ENCODE measurements at places on chromosomes 2 and 18.

DNA sequence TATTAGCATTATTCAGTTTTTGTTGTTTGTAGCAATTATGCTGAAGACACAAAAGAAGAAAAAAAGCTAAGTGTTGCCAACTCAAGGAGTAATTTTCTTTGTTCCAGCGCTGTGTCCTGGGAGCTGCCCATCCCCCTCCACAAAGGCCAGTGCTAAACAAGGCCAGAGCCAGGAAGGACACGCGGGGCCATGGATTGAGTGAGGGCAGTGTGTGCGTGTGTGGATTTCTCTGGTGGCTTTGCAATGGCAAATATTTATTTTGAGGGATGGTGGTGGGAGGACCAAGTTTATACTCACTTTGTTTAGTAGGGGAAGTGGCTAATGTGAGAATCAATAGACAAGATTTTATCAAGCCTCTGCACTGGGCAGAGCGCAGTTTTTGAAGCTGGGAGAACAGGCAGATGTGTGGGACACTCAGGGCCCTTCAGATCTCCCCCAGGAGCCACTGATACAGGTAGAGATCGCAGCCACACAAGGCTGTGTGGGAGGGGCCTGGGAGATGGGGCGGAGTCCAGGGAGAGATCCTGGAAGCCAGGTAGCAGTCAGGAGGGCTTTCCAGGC is 11.4 kb downstream of the AGAP1 start:
- DNase-seq = no peak

DNA sequence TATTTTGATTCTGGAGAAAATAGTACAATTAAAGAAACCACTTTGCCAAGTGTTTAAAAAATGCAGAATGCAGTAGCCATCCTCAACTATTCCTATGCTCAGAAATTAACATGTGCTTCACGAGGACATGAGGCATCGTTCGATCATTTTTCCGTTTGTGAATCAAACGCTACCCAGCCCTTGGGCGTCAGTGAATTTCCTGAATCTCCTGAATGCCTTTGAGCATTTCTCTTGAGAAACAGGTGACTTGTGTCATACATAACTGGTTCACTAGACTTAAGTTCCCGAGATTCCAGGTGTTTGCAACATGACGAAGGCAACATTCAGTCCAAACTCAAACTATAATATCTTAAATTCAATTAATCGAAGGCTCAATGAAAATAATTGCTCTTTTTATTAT is 110.0 kb upstream of the ALKAL2 start:
- no peak for DNase-seq

DNA sequence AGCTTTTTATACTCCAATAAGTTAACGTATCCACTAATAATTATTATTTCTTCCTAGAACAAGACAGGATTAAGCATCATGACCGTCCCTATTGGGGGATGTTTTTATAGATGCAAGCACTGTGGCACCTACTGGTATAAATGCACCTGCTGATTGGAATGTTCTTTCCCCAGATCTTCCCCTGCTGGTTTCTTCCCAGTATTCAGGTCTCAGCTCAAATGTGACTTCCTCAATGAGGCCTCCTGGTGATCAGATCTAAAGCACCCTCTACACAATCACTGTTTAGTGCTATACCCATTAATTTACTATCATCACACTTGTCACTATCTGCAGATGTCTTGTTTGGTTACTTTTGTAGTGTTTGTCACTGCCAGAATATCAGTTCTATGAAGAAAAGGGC is 3.9 kb upstream of the TYMS start:
- DNase-seq = no peak

DNA sequence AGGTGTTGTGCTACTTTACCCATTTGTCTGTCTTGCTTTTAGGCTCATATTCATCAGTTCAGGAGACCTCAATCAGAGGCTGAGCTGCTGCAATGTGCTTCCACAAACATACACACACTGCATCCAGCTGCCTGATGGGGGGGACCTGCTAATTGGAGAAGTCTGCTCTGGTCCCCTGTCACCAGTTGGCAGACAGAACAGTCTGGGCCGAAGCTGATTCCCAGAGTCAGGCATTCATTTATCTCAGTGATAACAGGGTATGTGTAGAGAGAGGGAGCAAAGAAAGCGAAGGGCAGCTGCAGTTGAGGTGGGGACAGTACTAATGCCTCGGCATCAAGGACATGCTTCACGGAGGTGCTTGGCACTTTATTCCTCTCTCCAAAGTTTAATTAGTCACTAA is 584.3 kb upstream of the PIK3C3 start:
- DNase-seq = no peak

- no peak for DNase-seq
These were observed 136.2 kb downstream of the CERS6 start for GRCh38 chr2:168592181-168592831.

- DNase-seq = no peak
These were observed 18.4 kb downstream of the CTDP1 start for GRCh38 chr18:79697976-79698375.

GRCh38 chr2:48560546-48561209 is 30.7 kb downstream of the STON1 start:
- no peak for DNase-seq

GRCh38 chr18:7608781-7609201 is 41.7 kb downstream of the PTPRM start:
- no peak for DNase-seq

DNA sequence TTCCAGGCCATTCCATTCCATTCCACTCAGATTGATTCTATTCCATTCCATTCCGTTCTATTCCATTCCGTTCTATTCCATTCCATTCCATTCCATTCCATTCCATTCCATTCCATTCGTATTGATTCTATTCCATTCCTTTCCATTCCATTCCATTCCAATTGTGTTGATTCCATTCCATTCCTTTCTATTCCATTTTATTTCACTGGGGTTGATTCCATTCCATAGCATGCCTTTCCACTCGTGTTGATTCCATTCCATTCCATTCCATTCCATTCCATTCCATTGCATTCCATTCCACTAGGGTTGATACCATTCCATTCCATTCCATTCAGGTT is 1142.3 kb downstream of the RPIA start:
- DNase-seq = no peak

DNA sequence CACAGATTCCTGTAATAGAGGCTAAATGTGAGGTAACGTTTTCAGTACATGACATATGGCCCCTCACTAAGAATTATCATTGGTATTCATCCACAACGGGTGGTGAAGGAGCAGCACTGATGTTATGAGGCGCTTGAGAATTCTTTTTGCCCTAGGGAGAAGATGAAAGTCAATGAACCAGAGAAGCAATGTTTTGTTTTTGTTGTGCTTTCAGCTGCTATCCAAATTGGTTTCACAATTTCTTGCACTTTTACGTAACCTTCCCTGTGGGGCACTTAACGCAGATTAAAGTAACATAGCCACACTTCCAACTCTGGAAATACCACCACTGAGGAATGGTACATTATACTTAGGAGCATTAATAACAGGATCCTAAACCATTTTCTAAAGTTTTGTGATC is 13.3 kb upstream of the CCDC85A start:
- no peak for DNase-seq

DNA sequence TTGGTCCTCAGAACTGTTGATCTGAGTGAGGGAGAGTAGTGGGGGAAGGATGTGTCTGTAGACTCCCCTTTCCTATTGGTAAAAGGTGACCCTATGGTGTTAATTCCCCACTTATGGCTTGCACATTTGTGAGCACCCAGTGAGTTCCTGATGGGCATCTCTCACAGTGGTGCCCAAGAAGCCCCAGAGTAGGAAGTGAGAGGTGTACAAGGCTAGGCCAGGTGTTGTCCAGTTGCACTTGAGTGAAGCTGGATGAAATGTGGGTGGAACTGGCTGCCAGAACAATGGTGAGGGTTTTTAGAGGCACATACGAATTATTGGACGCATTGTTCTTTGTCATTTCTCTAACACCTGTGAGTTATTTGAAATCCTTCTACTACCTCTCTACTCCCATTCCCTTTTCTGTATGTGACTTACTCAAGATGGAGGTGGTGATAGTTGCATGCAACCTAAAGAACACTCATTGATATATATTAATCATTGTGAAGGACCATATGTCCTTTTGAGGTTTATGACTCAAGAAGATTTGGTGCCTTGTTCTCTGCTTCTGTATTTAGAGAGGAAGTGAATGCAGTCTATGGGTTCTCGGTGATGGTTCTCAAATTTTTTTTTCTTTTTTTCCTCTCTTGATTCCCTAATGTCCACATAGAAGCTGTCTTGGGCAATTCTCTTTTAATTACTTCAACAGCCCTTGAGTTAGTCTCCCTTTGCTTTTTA is 162.7 kb downstream of the FSHR start:
- no peak for DNase-seq

DNA sequence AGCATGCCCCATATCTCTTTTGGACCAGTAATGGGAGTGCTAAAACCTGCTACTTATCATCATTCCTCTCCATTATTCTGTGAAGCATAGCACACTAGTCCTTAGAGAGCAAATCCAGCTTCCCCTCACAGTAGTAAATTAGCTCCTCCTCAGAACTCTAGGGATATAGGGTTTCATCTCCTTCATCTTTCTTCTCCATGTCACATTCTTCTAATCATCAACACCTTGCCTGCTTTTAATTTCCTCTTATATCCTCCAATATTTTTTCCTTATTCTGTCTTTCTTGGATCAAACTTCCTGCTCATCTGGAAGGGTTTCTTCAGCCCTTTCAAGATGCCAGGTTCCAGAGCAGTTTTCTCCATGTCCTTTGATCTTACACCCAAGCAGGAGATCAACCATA is 321.4 kb upstream of the ACVR2A start:
- no peak for DNase-seq

DNA sequence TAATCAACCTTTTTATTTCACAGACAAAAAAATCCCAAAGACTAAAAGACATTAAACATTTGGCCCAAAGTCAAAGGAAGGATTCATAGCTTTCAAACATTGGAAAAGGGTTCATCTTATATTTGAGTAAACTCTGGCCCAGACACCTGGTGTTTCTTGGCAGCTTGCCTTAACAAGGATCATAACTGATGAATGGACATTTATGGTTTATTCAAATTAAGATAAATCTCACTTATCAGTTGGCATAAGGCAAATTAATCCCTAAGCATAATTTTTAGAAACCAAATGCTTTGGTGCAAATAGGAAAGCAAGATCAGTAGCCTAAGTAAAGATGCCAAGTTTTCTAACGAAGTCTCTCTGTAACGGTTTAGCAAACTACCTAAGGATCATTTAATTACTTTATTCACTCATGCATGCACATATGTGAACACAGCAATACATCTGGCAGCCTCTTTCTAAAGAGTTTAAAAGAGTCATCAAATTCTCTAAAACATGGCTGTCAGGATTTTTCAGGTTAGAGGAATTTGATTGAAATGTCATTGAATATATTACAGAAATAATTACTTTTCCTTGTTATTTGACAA is 323.4 kb upstream of the RBMS1 start:
- no peak for DNase-seq

DNA sequence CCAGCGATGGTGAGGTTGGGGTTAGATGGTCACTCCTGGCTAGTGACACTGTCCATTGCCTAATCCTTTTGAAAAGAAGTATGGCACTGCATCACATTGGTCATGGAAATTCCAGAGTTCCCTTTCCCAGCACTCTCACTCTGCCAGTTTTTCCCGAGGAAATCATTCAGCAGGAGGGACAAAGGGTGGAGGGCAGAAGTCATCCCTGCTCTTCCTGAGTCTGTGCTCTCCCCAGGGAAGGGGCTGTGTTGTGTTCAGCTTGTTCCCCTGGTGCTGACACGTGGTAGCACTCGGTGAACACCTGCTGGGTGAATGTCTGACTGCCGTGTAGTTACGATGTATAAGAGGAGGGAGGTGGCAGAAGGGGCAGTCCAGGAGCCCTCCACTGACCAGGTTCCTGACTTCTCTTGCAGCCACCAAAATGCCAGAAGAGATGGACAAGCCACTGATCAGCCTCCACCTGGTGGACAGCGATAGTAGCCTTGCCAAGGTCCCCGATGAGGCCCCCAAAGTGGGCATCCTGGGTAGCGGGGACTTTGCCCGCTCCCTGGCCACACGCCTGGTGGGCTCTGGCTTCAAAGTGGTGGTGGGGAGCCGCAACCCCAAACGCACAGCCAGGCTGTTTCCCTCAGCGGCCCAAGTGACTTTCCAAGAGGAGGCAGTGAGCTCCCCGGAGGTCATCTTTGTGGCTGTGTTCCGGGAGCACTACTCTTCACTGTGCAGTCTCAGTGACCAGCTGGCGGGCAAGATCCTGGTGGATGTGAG is 21.6 kb downstream of the STEAP3 start:
- DNase-seq = no peak

DNA sequence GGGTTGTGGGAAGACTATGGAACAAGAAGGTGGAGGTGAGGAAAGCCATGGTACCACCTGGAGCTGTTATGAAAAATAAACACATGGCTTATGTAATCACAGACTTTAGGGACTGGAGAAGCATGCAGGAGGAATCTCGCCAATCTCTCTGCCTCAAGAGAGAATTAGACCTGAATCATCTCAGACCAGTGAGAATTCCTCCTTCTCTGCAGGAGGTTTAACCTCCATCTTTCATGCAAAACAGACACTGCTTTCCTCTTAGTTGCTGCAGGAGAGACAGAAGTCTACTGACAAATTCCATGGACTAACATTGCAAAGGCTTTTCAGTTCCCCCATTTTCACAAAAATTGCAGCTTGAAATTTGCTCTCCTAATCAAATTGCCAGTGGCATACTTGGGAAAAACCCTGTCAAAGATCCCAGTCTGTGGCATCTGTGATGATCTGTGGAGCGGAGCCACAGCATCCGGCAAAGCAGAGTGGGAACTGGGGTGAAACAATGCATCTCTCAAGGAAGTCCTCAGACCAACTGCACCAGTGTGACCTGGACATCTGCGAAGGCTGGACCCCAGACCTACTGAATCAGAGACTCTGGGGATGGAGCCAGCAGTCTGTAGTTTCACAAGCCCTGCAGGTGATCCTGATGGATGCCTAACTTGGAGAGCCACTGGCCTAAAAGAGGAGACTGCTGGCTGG is 28.6 kb upstream of the NCKAP5 start:
- no peak for DNase-seq

GRCh38 chr2:109279243-109279860 is 150.3 kb downstream of the SH3RF3 start:
- no peak for DNase-seq

- no peak for DNase-seq
These were observed 138.1 kb downstream of the SEPTIN10 start for GRCh38 chr2:109475531-109476210.

DNA sequence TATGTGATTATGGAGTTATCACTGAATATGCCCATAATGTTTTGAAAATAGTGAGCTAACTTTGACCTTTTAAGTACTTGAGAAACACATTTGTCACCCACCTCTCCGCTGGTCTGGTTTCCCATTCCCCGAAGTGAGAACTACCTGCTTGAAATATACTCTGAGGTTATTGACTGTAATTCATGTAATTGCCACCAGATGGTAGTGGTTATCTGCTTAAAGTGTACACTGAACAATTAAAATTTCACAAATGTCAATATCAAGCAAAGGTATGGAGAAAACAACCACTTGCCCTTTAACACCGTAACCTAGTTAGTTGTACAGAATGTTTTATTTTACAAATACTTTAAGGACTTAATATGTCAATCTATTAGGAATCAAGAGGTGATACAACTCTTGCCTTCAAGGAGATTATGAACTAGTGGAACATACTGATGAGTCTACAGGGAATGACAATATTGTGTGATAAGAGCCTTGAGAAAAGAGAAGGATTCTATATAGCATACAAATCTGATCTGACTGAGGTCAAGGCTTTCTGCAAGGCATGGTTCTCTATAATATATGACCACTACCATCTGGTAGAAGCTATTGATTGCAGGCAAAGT is 316.8 kb upstream of the KCNH7 start:
- no peak for DNase-seq

GRCh38 chr18:34085140-34085739 is 139.5 kb downstream of the NOL4 start:
- DNase-seq = no peak

Data from activated effector memory CD4-positive, alpha-beta T cell treated with anti-CD3 and anti-CD28 coated beads, Interleukin-2, amount 50 U/mL, for 16 hours (primary cell).